ENCODE measurements at places on chromosomes 2 and 18.

GRCh38 chr2:38076152-38076709, 280 bp upstream of the CYP1B1 start:
- ATAC-seq: peak; percentile 78

DNA sequence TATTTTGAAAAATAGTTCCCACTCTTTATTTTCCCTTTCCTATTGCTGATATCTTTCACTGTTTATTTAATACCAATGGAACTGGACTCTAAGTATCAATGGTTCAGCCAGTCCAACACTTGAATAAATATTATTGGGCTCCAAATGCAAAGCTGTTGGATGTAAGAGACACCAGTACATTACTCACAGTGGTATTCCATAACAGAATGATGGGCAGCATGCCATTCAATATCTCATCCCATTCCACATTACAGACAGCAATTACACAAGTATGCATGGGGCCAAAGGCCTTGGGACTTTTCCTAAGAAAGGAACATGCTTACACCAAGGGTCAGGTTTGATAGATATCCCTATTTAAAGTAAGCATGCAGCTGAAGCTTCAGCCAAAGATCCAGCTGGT, 231.9 kb downstream of the RND3 start:
- no peak for ATAC-seq

GRCh38 chr18:58866066-58866772, 1.5 kb downstream of the ZNF532 start:
- ATAC-seq: no peak

GRCh38 chr2:203237346-203238238, 1.2 kb upstream of the CYP20A1 start:
- ATAC-seq: no peak

- ATAC-seq: no peak
Measured at GRCh38 chr2:157746234-157746950, 117.7 kb upstream of the ACVR1C start.

GRCh38 chr2:205574001-205574400, 108.3 kb upstream of the NRP2 start:
- peak; percentile 46 for ATAC-seq

- ATAC-seq: no peak
Measured at GRCh38 chr18:48553236-48553635, 14.4 kb downstream of the CTIF start.

- no peak for ATAC-seq
Measured at GRCh38 chr2:198657512-198658121, 800.1 kb downstream of the SATB2 start.

DNA sequence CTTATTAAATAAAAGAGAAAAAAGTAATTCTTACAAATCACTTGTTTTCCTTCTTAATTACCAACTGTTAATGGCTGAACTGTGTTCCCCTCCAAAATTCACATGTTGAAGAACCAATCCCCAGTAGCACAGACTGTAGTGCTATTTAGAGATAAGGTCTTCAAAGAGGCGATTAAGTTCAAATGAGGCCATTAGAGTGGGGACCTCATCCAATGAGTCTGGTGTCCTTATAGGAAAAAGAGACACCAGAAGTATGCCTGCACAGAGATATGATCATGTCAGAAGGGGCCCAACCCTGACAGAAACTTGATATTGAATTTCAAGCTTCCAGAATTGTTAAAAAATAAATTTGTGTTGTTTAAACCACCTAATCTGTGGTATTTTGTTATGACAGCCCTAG, 89.8 kb downstream of the MEMO1 start:
- ATAC-seq: no peak

DNA sequence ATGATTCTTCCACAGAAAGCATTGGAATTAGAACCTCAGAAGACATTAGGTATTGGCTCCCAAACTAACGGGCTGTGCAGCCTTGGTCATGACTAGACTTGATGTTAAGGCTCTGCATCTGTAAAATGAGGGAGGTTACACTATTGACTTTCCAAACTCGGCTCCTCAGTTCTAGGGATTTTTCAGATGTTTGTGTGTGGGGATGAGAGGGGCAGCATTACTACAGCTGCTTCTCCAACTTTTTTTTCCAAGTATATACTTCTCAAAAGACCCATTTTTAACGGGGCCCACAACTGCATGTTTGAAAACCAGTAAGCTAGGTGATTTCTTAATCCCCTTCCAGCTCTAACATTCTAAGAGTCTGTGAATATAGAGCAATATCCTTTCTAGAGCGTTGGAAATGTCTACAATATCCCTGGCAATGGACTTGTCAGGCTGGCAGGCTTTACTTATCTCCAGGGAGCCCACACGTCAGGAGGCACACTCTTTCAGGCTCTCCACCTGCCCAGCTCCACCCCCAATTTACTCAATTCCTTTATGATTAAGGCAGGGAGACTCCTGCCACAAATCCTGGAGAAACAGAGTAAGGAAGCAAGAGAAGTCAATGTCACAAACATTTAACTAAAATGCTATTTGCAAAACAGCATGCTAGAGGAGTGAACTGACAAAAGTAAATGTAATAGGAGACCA, 844 bp upstream of the MPV17 start:
- ATAC-seq: no peak

All from esophagus mucosa (tissue), 1 donor.